ENCODE measurements at places on chromosomes 1 and 21.

GRCh38 chr1:33846861-33847260 lies 17.0 kb upstream of the HMGB4 start:
- no peak for DNase-seq

GRCh38 chr21:45938811-45939520 lies 42.6 kb upstream of the COL6A1 start:
- DNase-seq = no peak

DNA sequence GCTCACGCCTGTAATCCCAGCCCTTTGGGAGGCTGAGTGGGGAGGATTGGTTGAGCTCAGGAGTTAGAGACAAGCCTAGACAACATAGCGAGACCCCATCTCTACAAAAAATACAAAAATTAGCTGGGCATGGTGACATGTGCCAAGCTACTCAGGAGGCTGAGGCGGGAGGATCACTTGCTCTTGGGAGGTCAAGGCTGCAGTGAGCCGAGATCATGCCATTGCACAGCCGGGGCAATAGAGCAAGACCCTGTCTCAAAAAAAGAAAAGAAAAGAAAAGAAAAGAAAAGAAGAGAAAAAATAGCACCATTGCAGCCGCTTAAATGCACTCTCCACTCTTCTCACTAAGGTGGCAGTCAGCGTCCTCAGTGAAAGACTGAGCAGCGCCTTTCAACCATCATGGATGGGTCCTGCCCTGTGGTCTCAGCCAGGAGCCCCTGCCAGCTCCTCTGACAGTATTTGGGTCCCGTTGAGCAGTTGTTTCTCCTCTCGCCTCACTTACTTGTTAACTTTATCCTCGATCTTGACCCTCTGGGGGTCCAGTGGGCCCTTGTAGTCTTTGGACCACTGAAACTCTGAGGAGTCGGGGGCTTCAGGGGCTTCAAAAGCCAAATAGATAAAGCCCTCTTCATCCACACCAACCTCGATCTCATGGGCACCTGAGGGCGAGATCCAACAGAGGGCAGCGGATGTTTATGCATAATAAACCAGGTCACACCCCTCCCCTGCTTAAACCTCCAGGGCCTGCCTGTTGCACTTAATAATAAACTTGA lies 36.9 kb downstream of the MYOM3 start:
- no peak for DNase-seq

- DNase-seq = peak; percentile 76
Measured at GRCh38 chr1:84247425-84248220, 53.9 kb upstream of the SAMD13 start.

- DNase-seq = peak; percentile 68
Measured at GRCh38 chr1:63691701-63692425, 82.0 kb upstream of the ROR1 start.

DNA sequence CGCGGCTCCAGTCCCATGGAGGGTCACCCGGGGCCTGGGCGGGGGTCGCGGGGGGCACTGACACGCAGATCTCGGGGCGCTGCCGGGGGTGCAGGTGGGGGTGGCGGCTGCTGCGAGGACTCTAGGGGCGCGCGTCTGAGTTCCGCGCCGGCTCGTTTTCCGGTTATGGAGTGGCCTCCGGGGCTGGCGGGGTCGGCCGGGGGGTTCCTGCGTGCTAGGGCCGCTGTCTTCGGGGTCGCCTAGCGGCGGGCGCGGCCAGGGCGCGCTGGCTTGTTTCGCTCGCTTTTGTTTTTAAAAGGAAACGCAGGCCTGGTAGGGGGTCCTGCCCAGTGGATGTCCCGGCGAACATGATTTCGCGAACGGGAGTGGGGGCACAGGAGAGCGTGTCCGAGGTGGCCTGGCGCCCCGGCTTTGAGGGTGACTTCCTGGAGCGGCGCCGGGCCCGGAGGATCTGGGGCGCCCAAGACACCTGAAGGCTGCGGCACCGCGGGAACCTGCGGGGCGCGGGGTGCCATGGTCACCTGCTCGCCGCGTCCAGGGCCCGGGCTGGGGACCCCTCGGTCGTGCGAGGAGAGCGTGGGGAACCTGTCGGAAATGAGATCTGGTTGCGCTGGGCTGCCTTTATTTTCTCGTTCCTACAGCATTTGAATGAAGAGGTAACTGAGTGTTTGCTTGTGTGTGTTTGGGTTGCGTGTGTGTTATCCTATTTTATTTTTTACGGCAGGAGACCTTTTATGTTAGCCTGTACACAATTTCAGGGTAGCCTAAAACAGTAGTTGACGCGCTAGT lies 618 bp downstream of the ETS2 start:
- DNase-seq = no peak

DNA sequence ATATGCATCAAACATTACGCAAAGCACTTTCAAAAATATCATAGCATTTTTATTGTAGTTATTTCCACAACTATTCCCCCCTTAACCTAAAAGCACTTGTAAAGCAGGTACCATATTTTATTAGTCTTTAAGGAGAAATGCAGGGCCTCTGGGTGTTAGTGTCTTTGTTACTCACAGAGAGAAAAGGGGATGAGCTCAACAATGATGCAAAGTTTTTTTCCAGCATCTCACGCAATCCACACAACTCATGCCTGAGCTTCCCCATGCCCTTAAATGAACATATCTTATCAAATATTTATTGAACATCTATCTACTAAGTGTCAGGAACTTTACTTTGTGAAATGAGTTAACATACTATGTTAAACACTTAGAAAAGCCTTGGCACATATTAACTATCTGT lies 50.6 kb downstream of the BEND5 start:
- DNase-seq = no peak

- no peak for DNase-seq
Measured at GRCh38 chr1:234852659-234853058, 242.7 kb upstream of the IRF2BP2 start.

GRCh38 chr1:34779526-34779925 lies 1.5 kb upstream of the GJB3 start:
- DNase-seq = no peak

- no peak for DNase-seq
Measured at GRCh38 chr1:13550663-13551062, 33.0 kb upstream of the PDPN start.

GRCh38 chr1:227558732-227559262 lies 4.6 kb upstream of the ZNF678 start:
- DNase-seq = no peak

DNA sequence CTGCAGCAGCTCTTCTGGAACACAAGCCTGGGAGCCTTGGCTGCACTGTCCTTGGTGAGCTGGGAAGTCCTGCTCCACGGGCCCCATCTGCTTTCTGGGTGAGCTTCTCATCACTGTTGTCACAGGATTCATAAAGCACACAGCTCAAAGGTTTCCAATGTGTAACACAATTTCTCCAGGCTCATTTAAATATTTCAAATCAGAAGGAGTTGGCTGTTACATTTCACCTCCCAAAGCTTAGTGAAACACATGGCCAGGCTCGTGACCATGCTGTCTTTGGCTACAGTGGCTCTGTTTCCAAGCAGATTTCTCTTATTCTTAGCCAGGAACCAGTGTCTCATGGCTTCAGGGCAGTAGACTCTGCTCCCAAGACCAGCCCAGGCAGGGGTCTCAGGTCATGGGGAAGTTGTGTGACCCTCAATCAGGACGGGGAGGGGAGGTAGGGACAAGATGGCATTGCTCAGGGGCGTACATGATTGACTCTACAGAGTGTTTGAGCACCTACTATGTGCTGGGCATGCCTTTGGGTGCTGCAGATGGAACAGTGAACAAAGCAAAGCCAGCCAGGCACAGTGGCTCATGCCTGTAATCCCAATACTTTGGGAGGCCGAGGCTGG lies 353.0 kb downstream of the NPHP4 start:
- no peak for DNase-seq

- DNase-seq = no peak
Measured at GRCh38 chr1:207388721-207389120, 65.4 kb upstream of the CR2 start.

- DNase-seq = no peak
Measured at GRCh38 chr1:226154593-226154992, 31.9 kb downstream of the ACBD3 start.

DNA sequence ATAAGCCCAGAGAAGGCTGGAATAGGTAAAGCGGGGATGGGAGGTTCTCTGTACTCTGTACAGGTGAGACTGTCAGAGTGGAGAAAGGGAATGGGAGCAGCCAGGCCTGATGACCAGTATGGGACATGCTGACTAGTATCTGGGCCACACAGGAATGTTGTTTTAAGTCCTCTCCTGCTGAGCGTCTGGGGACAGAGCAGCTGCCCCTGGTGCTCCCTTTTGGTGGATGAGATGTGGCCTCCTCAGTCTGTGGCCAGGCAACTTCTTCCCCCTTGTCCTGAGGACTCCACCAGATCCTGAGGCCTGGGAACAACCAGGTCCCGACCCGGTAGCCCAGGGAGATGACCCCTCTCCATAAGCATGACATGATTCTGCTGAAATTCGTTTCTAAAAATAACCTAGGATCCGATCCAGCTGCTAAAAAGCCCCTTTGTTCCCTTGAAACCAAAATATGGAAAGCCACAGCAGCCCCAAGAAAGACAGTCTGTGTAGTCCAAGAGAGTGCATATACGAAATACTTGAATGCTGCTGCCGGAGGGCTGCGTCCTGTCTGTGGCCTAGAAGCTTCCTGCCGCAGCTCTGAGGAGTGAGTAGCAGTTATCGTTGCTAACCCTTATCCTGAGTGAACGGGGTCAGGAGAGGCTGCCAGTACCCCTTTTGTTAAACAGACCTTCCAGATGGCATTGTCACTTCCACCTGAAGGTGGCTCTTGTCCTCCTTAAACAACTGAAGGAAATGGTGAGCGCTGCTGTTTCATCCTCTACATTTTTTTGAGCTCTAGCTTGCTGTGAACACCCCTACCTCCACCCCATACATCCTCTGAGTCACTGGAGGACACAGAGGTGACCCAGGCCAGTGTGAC lies 47.1 kb downstream of the ATP2B4 start:
- peak; percentile 53 for DNase-seq

DNA sequence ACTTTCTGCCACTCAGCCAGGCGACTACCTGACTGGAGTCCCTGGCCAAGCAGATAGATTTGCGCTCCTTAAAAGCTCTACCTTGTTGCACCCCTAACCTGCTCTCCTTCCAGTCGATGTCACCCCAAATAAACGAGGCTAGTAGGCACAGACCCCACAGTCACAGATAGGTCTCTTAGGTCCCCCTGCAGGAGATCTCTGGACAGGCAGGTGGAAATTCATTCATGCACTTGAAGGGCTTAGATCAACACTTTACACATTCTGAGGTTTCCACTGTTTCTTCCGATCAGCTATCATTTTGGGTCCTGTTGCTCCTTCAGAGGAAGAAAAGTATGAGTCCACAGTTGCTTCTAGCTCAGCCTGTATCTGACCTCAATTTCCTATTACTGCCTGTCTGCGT lies 272.6 kb upstream of the FMN2 start:
- DNase-seq = no peak

GRCh38 chr1:48676822-48677221 lies 99.9 kb downstream of the BEND5 start:
- no peak for DNase-seq

GRCh38 chr1:245365095-245366020 lies 210.6 kb downstream of the KIF26B start:
- DNase-seq = no peak

DNA sequence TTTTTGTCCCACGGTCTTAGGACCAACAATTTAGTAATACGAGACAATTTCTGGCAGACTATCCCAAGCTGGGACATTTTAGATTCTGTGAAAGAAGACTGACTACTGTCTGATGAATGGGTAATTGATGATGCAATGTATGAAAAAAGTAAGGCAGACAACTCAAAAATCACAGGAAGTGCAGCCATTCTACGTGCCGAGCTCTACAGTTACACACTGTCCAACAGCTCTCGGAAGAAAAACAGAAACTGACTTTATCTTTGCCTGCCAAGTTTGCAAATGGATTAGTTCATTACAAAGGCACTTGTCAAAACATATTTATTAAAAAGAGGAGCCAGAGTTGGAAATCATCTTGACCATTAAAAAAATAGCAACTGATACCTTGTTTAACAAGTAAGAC lies 31.3 kb downstream of the ZBTB8B start:
- DNase-seq = no peak
